ENCODE measurements at places on chromosomes 3 and 15.
A peak's percentile ranks its signal among the peaks of the same experiment; 100 is the strongest.

GRCh38 chr3:25419251-25419650, 8.8 kb upstream of the RARB start:
- no peak for DNase-seq

- no peak for DNase-seq
Measured at GRCh38 chr3:26368312-26368711, 254.3 kb upstream of the LRRC3B start.

GRCh38 chr3:194740859-194741491, 55.3 kb downstream of the FAM43A start:
- DNase-seq, result peak; percentile 81

- no peak for DNase-seq
Measured at GRCh38 chr3:14880447-14881106, 61.8 kb downstream of the FGD5 start.

GRCh38 chr3:93989241-93989640, 9.3 kb downstream of the ARL13B start:
- DNase-seq, result no peak

GRCh38 chr3:173249457-173249856, 108.4 kb upstream of the SPATA16 start:
- DNase-seq, result no peak

DNA sequence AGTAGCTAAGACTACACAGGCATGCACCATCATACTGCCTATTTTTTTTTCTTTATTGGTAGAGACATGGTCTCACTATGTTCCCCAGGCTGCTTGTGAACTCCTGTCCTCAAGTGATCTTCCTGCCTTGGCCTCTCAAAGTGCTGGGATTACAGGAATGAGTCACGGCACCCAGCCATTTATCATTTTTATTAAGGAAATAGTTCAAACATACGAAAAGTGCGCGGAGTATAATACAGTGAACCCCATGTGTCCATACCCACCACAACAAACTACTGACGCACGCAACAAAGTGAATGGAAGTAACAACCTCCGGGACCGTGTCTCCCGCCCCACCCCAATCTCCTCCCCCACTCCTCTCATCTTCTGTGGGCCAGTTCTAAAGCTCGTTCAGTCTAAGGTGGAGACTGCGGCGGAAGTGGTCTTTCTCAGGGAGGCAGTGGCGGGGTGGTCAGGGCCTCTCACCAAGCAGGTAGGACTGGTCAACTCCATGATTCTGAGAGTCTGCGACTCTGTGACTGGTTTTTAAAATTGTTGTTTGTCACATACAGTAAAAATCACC, 42.1 kb downstream of the DNAJB8 start:
- no peak for DNase-seq

DNA sequence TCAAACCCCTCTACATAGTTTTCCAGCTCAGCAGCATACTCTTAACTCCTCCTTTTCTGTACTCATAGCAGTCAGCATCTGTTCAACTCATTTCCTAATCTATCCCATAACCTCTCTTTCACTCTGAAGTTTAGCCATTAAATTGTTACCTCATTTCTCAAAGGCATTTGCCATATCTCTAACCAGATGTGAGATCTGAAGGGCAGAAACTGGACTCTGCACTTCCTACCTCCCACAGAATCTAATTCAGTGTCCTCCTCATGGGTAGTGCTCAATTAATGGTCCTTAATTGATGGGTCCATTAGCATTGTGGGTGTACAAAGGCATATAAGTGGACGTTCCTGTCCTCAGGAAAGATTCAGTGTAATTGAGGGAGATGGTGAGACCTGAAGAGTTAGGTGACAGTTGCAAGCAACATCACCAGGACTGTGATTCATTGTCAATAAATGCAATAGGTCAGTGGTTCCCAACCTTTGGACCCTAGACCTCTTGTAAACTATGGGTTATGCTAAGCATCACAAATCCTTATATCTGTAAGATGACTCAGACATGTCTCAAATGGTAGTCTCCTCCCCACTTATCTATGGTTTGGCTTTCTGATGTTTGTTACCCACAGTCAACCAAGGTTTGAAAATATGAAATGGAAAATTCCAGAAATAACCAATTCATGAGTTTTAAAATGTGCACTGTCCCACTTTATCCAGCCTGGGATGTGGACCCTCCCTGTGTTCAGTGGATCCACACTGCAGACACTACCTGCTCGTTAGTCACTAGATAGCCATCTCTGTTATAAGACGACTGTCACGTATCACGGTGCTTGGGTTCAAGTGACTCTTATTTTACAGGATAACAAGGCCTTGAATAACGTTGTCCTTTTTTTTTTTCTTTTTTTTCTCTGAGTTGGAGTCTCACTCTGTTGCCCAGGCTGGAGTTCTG, 25.0 kb upstream of the UACA start:
- no peak for DNase-seq
